Left ventricle myocardium superior (tissue), 1 donor: ENCODE measurements at places on chromosomes 6 and 20. TPM values are rescaled to one million over a fixed set of nuclear protein-coding genes. Genes with fewer than 3 reads are reported as not detected.

- peak; percentile 28 for DNase-seq
These were observed 705.9 kb downstream of the PTPRT start for GRCh38 chr20:42483730-42484303.

Gene PRELID3B
- 50.1 TPM for total RNA-seq

Gene FGD2
- 8.0 TPM for total RNA-seq

Gene LY6G5C
- 1.8 TPM for total RNA-seq

Gene IYD
- not detected for total RNA-seq

Gene PTPN1
- 24.1 TPM for total RNA-seq

GRCh38 chr6:33431880-33432541 lies 12.1 kb downstream of the SYNGAP1 start:
- no peak for DNase-seq

Gene BEND6
- total RNA-seq, result 0.35 TPM

GRCh38 chr20:60294632-60295031 lies 336.4 kb downstream of the CDH26 start:
- DNase-seq, result no peak

Gene EPHA7
- total RNA-seq, result 1.5 TPM

Gene RAB5IF
- total RNA-seq, result 53.4 TPM

GRCh38 chr20:38057351-38057972 lies 23.9 kb downstream of the RPRD1B start:
- DNase-seq, result peak; percentile 94

- no peak for DNase-seq
These were observed 220.0 kb downstream of the QKI start for GRCh38 chr6:163634211-163635171.

DNA sequence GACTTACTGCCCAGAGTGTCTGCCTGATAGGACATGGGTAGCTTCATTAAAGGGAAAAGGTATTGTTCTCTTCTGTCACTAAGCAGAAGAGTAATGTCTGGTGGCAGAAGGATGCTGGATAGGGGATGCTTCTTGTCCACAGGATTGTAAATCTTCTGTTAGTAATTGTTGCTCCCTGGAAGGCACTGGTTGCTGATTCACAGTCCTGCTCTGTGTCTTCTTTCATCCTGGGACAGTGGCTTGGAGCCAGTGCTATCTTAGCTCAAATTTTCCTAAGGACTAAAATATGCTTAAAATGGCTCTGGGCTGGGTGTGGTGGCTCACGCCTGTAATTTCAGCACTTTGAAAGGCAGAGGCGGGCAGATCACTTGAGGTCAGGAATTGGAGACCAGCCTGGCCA lies 48.0 kb downstream of the SYTL3 start:
- DNase-seq, result no peak

DNA sequence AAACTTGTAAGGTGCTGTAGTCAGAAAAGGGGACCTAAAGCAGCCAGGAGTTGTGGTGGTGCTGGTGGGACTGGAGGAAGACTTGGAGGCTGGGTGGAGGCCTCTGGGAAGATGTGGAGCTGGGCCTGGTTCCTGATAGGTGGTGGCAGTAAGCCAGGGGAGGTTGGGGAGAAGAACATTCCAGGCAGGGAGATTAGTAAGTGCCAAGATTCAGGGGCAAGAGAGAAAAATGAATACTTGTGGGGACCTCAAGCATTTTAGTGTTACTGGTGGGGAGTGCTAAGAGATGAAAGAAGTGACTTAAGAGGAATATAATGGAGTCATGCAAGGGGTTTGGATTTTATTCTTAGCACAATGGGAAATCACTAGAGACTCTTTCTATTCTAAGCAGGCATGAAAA lies 79.0 kb upstream of the B3GAT2 start:
- no peak for DNase-seq

DNA sequence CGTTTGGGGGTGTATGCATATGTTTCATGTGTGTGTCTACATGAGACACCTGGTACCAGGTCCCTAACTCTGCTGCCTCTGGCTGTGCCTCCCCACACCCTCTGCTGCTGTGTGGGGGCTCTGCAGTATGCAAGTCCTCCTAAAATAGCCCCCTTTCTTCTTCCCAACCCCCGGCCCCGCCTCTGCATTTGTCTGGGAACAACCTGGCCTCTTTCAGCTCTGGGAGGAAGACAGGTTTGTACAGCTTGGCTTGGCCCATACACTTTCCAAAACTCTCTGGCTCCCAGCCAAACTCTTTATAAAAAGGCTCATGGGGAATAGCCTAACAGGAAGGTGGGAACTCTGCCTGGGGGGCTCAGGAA lies 27.1 kb upstream of the EMILIN3 start:
- DNase-seq, result peak; percentile 34

DNA sequence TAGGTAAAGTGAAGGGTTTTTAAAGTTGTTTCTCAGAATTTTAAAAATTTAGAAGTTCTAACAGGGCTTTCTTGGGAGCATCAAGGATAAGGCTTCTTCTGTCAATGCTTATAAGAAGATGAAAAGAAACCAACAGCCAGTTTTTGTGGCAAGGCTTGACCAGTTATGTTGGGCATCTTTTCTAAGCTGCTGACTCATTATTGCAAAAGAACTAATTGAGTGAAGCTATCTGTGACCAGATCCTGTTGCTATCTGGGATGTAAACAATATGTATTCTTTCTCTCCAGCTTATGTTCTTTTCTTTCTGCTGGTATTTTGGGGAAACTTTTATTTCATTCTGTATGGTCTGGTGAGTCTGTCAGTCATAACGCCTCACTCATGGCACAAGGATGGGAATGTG lies 643.8 kb downstream of the HDGFL1 start:
- no peak for DNase-seq

Gene RSPO4
- total RNA-seq, result 0.42 TPM

GRCh38 chr6:41471064-41471895 lies 74.9 kb upstream of the FOXP4 start:
- DNase-seq, result no peak

Gene CABLES2
- total RNA-seq, result 19.1 TPM

Gene SPATA25
- total RNA-seq, result 1.1 TPM

Gene MDFI
- 1.3 TPM for total RNA-seq

Gene LPA
- total RNA-seq, result not detected

GRCh38 chr20:45792317-45793118 lies 764 bp downstream of the DNTTIP1 start:
- no peak for DNase-seq

DNA sequence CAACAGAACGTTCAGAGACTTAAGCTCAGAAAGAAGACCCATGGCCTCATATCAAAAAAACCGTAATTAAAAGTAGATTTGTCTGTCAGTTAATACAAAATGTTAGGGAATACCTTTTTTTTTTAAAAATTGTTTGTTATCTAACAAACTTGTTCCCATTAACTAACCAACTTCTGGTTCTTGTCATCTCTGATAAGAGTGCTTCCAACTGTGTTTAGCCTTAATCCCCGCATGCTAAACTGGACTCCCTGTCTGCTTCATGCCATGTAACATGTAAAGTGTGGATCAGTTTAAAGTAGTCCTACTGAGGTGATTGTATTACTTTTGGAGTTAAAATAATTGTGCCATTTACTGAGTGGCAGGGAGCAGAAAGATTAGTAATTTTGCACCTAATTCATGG lies 6.3 kb downstream of the JARID2 start:
- DNase-seq, result no peak

Gene DSP
- total RNA-seq, result 314 TPM

- no peak for DNase-seq
These were observed 112.6 kb downstream of the DCDC2 start for GRCh38 chr6:24245275-24245674.

- no peak for DNase-seq
These were observed 240.9 kb upstream of the BTBD3 start for GRCh38 chr20:11676630-11677287.
